GF-D8 (cell line): ENCODE measurements at places on chromosomes 2 and 18.

GRCh38 chr2:77314721-77315120, 207.5 kb downstream of the LRRTM4 start:
- DNase-seq, result no peak

GRCh38 chr2:33704406-33704855, 105.3 kb upstream of the FAM98A start:
- DNase-seq, result no peak

GRCh38 chr2:190847504-190848081, 33.0 kb upstream of the GLS start:
- no peak for DNase-seq

- no peak for DNase-seq
These were observed 303.6 kb downstream of the SOX11 start for GRCh38 chr2:5995832-5996231.

- DNase-seq, result no peak
These were observed 15.7 kb downstream of the COL5A2 start for GRCh38 chr2:189163889-189164288.

- DNase-seq, result no peak
These were observed 269.2 kb downstream of the XIRP2 start for GRCh38 chr2:167157523-167157922.

- DNase-seq, result no peak
These were observed 297.3 kb downstream of the TNS1 start for GRCh38 chr2:217705461-217705860.

GRCh38 chr2:42077343-42077742, 29.5 kb downstream of the PKDCC start:
- DNase-seq, result no peak

DNA sequence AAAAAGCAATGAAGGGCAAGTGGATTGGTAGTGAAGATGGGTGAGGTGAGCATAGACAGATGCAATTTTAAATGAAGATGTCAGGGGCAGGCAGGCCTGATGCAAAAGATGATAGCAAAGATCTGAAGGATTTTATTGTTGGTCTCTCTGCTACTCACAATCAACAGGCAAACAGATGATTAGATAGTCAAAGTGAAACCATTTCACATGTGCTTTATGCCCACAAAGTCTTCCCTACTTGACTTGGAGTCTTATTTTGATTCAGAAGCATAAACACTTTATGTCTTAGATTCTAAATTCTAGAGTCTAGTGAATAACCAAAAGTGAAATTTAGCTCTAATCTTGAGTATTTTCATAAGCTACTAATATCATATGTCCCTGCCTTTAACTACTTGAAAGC, 153.8 kb upstream of the HNRNPA3 start:
- DNase-seq, result no peak

GRCh38 chr2:218217360-218218267, 625 bp downstream of the ARPC2 start:
- peak; percentile 26 for DNase-seq

GRCh38 chr2:194602750-194603149, 1054.3 kb upstream of the SLC39A10 start:
- DNase-seq, result no peak

- no peak for DNase-seq
These were observed 3.4 kb downstream of the ZEB2 start for GRCh38 chr2:144516411-144516980.
